Mucosa of gallbladder (tissue), 1 donor: ENCODE measurements at places on chromosomes 12 and 14. TPM values are rescaled to one million over a fixed set of nuclear protein-coding genes. Genes with fewer than 3 reads are reported as not detected.

KCNJ8 gene
- 15.0 TPM for total RNA-seq

- no peak for DNase-seq
These were observed 3.7 kb upstream of the CISTR start for GRCh38 chr12:53755451-53755891.

DNA sequence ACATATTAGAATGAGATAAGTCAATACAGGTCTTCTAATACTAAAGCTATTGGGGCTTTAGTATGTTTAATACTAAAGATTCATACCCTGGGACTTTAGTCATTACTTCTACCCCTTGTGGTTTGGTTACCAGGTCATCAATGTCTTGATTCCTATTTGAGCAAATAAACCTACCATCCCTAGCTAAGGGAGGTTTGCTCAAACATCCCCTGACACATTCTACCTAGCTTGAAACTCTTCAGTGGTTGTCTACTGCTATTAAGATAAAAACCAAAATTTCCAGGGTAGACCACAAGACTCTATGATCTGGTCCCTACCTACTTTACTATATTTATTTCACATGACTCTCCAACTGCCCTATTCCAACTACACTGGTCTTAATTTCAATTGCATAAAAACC lies 7.3 kb upstream of the C2CD5 start:
- DNase-seq: no peak

SLC7A7 gene
- total RNA-seq: 72.7 TPM

CYP46A1 gene
- 1.8 TPM for total RNA-seq
